ENCODE measurements at places on chromosomes 7 and 10. TPM values are rescaled to one million over a fixed set of nuclear protein-coding genes. Genes with fewer than 3 reads are reported as not detected.
A peak's percentile ranks its signal among the peaks of the same experiment; 100 is the strongest.

Gene GPC2
- total RNA-seq, result 53.3 TPM

Gene CLEC5A
- total RNA-seq, result not detected

Gene CABCOCO1
- total RNA-seq, result not detected

Gene AGBL3
- 2.4 TPM for total RNA-seq

Gene HOXA1
- 9.5 TPM for total RNA-seq

DNA sequence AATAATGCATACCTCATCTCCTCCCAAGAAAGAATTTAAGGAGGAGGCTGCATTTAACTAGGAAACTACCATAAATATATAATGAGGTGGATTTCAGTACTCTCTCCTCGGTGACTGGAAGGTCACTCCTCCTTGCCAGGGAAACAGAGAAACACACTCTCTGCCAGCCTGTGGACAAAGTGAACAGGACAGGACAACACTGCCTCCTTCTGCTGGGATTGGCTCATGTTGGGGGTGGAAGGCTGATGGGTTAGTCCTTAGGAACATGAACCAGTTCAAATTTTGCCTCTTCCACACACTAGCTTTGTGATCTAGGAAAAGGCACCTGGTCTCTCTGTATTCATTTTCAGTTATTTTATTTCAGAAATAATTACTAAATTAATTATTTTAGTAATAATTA, 50.6 kb upstream of the STEAP4 start:
- H3K27me3 ChIP-seq, result peaks cover 9% of the 10 kb centered on the region
- no peak overlapping the region for H3K27ac ChIP-seq
- H3K4me1 ChIP-seq, result no peaks in the 10 kb centered on the region
- no peak overlapping the region for H3K4me3 ChIP-seq
- DNase-seq, result no peak

GRCh38 chr10:110471566-110472139, 26.1 kb upstream of the DUSP5 start:
- no peak overlapping the region for H3K27ac ChIP-seq
- DNase-seq, result no peak
- no peaks in the 10 kb centered on the region for H3K27me3 ChIP-seq
- H3K4me1 ChIP-seq, result peaks cover 13% of the 10 kb centered on the region

GRCh38 chr7:31595390-31595789, 81.5 kb downstream of the ITPRID1 start:
- no peaks in the 10 kb centered on the region for H3K36me3 ChIP-seq
- H3K4me3 ChIP-seq, result no peak overlapping the region

- H3K27ac ChIP-seq, result peak overlapping the region; percentile 59
- no peak for DNase-seq
- peaks cover 30% of the 10 kb centered on the region for H3K36me3 ChIP-seq
- no peaks in the 10 kb centered on the region for H3K27me3 ChIP-seq
- H3K4me1 ChIP-seq, result peaks cover 8% of the 10 kb centered on the region
Measured at GRCh38 chr7:152424348-152425108, 11.3 kb downstream of the KMT2C start.

DNA sequence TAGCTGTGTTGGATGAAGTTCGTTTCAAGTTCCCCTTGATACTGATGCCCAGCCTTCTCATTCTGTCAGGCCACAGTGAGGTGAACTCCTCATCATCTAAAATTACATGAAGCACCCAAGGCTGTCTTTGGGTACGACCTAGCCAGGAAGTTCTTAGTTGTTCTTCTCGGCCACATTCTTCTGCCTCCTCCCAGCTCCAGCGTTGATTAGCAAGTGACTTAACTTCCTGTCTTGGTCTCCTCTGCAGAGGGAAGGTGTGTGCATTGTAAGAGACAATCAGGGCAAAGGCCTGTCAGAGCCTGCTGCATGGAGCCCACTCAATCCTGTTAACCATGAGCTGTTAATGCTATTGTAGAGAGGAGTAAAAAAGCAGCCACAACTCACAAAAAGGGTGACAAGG, 43.2 kb upstream of the CPXM2 start:
- no peaks in the 10 kb centered on the region for H3K4me1 ChIP-seq
- peaks cover 17% of the 10 kb centered on the region for H3K27me3 ChIP-seq
- no peak for DNase-seq
- H3K4me3 ChIP-seq, result no peak overlapping the region

DNA sequence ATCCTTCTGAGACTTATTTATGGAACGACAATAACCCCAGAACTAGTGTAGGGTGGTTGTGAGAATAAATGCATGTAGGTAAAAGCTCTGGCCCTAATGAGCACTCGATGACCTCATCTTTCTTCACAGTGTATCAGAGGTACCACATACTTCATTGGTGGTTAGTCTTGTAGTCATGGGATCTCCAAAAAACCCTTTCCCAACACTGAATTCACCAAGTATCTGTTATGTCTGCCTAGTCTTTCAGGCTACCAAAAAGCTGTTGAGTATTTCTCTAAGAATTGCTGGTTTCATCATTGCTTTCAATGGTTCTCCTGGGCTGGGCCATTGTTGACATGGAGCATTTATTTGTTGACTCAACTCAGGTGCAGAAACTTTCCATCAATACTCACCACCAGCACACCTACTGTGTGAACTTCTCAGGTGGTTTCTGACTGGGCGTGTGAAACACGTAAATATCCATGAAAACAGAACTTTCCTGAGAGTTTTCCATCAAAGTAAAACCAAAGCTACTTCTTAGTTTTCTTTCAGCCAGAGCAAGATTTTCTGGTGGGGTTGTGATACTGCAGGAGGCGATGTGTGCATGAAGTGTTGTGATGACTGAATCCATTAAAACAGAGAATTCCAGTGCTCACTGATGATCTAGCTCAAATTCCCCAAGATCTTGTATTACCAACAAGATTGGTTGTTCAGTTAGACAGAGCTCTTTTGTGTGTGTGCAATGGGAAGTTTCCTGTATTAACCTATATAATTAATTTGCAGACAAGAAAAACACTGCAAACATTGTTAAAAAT, 51.4 kb upstream of the SLC35B4 start:
- DNase-seq, result no peak
- H3K4me3 ChIP-seq, result no peak overlapping the region
- H3K27ac ChIP-seq, result peak overlapping the region; percentile 23

DNA sequence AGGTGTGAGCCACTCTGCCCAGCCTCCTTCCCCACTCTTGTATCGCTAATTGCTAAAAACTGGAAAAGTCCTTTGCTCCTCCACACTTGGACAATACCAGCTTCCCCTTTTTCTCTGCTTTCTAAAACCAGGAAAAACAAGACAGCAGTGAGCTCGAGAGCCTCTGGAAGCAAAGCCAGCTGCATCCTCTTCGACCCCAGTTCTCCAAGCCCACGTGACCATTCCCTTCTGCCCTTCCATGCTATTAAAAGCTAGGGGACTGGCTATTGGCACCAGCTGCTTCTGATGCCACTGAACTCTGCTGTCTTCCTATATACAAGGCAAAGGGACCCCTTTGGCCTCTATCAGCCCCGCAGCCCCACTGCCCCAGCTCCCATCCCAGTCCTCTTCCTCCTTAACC, 92.2 kb downstream of the SPDYE5 start:
- H3K27ac ChIP-seq, result no peak overlapping the region
- H3K27me3 ChIP-seq, result no peaks in the 10 kb centered on the region
- no peak overlapping the region for H3K4me3 ChIP-seq
- H3K36me3 ChIP-seq, result peaks cover 10% of the 10 kb centered on the region
- H3K4me1 ChIP-seq, result no peaks in the 10 kb centered on the region
- no peak for DNase-seq

DNA sequence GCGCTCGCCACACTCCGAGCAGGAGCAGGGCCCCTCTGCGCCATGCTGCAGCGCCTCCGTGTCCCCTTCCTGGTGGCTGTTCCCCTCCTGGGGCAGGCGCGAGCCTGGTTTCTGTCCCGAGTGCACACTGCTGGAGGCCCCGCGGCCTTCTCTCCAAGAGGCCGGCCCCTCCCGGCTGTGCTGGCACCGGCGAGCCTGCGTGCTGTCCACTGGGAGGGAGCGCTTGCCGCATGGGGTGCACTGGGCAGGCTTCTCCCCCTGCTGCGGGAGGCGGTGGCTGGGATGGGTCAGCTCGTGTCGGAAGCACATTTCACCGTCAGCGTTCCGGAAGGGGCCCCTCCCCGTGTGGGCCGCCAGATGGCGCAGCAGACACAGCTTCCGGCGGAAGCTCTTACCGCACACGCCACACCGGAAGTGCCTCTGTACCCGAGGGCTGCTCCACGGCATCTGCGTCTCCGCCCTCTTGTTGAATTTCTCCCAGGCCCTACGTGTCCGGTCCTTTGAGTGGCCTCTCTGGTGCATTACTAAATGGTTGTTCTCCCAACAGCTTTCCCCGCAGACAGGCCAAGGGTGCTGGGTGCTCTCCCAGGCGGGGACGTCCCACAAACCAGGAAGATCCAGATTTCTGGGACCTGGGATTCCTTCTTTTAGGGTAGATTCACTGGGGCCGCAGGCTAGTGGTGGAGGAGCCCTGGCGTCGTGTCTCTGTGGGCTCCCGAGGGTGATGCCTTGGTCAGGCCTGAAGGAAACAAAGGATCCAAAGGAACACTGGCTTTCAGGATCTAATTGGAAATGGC, 18.7 kb downstream of the ZNF786 start:
- no peaks in the 10 kb centered on the region for H3K27me3 ChIP-seq
- no peak overlapping the region for H3K27ac ChIP-seq
- peaks cover 15% of the 10 kb centered on the region for H3K36me3 ChIP-seq

DNA sequence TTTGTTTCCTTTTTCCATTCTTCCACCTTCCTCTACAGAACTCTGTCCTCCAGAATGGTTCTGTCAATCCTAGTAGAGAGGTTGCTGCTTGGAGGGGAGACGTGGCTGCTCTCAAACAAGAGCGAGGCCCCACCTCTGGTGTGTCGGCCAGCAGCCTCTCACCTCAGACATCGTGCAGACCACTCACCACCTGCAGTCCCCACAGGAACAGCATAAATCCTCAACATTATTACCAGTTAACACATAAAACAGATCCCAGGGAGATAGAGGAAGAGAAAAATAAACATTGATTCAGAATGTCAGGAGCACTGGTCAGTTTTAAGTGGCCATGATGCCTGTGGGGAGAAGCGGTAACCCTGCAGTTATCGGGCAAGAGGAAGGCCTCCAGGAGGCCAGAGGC, 485.9 kb upstream of the DPP6 start:
- H3K4me3 ChIP-seq, result no peak overlapping the region
- H3K4me1 ChIP-seq, result no peaks in the 10 kb centered on the region
- H3K27me3 ChIP-seq, result no peaks in the 10 kb centered on the region

DNA sequence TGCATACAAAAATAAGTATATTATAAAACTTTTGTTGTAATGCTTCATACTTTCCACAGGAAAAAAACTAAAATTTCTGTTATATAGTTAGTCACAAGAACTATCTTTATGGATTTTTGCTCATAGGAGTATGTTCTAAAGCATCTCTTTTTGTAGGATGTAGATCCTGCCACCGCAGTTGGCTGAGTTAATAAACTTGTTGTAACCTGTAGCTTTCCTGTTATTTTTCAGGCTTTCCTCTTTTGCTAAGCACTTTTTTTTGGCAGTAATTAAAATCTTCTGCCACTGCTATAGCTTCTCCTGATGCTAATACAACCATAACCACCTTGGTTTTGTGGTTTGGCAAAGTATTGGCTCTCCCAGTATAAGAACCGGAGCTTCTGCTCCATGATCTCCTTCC, 60.3 kb downstream of the WNT2 start:
- DNase-seq, result no peak
- H3K27ac ChIP-seq, result no peak overlapping the region
- H3K4me3 ChIP-seq, result no peak overlapping the region

DNA sequence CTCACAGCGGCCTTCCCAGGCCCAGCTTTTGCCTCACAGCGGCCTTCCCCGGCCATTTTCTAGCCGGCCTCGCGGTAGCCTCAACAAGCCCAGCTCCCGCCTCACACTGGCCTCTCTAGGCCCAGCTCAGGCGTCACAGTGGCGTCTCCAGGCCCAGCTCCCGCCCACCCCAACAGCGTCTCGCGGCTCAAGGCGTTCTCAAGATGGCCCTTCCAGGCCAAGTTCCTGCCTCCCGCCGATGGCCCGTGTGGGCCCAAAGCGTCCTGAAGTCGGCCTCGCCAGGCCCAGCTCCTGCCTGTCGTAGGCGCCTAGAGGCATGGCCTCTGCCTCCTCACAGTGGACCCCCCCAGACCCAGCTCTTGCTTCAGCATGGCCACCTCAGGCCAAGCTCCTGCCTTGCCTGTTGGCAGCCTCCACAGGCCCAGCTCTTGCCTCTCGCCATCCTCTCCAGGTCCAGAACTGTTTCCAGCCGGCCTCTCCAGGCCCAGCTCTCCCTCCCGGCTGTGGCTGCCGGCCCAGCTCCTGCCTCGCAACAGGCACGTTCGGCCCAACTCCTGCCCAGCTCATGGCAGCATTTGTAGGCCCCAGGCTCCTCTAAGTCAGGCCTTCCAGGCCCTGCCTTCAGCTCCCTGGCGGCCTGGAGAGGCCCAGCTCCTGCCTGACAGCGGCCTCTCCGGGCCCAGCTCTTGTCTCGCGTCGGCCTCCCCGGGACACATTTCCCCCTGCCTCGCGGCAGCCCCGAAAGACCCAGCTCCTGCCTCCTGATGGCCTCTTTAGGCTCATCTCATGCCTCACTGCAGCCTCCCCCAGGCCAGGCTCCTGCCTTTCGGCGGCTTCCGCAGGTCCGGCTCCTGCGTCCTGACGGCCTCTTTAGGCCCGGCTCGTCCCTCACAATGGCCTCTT, 18.8 kb upstream of the TMEM248 start:
- no peaks in the 10 kb centered on the region for H3K27me3 ChIP-seq
- H3K4me3 ChIP-seq, result no peak overlapping the region
- H3K36me3 ChIP-seq, result no peaks in the 10 kb centered on the region
- no peak overlapping the region for H3K27ac ChIP-seq
- no peak for DNase-seq

- H3K27ac ChIP-seq, result no peak overlapping the region
- H3K27me3 ChIP-seq, result no peaks in the 10 kb centered on the region
- no peak overlapping the region for H3K4me3 ChIP-seq
- no peak for DNase-seq
Measured at GRCh38 chr7:83732305-83732704, 83.4 kb upstream of the SEMA3E start.

- H3K27ac ChIP-seq, result no peak overlapping the region
- no peak for DNase-seq
- no peak overlapping the region for H3K4me3 ChIP-seq
Measured at GRCh38 chr7:80659120-80660055, 20.9 kb downstream of the CD36 start.

DNA sequence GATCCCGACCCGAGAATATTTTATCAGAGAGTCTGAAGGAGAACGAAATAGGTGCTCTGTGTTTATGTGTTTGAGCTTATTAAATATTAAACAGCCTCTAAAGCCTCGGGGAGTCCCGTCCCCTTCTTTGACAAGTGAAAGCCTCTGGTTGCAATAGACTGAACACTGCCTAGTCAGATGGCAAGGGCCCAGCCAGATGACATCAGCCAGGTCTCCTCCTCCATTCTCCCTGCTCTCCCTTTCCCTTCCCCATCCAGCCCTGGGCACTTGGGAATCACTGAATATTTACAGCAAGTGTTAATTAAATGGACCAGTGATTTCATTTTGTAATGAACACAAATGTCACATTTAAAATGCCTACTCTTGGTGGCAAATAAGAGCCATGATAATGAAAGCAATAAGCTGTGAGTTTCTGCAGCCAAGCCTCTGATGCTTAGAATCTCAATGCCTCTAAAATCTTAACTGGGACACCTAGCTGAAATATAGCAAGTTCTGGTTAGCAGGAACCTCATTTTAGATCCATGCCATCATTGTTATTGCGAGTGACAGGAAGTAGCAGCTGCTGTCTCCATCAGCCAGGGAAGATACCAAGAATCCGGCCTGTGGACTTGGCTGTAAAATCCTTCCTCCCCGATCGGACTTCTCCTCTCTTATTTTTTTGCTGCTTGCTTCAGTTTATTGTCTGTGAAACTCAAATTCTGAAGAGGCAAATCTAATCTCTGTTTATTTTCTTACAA, 202.1 kb downstream of the PRPF18 start:
- H3K27me3 ChIP-seq, result no peaks in the 10 kb centered on the region
- H3K4me3 ChIP-seq, result no peak overlapping the region
- H3K27ac ChIP-seq, result peak overlapping the region; percentile 12
- no peak for DNase-seq

Data from type B pancreatic cell (in vitro differentiated cells).